Stimulated activated CD4-positive, alpha-beta T cell treated with anti-CD3 and anti-CD28 coated beads, Interleukin-15, amount 100 ng/mL, for 1 hour (primary cell): ENCODE measurements at places on chromosomes 4 and X.
A peak's percentile ranks its signal among the peaks of the same experiment; 100 is the strongest.

DNA sequence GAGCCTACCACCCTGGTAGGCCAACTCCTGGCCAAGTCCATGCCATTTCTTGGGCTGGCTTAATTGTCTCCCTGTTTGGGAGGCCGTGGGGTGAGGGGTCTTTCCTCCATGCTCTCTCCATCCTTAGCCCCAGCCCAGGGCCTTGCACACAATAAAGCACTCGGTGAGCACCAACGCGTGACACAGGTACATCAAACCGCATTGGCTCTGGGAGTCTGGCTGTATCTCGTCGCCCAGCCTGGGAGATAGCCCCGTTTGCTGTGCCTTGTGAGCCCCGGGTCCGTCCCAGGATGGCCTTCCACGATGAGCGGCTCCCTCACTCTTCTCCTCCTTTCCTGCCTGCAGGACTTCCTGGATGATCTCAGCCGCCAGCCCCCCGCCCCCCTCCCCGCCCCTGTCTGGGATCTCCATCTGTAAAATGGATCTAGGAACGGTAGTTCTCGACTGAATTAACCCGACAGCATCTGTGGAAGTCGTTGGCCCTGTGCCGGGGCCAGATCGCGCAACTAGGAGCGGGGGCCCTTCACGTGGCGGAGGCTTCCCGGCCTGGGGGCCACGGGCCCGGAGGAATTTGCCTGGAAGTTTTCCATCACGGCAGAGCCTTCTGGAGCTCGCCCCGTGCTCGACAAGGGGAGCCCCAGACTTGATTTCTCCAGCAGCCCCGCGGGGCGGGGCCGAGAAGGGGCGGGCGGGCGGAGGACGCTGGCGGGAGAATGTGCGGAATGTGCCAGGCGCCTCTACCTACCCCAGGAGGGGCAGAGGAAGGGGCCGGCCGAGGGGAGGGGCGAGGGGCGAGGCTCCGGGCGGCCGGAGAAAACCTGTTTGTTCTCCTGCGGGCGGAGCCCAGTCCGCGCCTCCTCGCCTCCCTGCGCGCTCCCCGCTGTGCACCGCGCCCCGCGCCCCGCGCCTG, at the start of gene ZNF185:
Gene ZNF185 (plus strand): TSS at position 846 of the 910 bp plus-strand sequence. CDS start 16,423 bp downstream, outside the sequence.
- DNase-seq: no peak

GRCh38 chrX:68693481-68694434, 46.3 kb downstream of the STARD8 start:
- DNase-seq: no peak

DNA sequence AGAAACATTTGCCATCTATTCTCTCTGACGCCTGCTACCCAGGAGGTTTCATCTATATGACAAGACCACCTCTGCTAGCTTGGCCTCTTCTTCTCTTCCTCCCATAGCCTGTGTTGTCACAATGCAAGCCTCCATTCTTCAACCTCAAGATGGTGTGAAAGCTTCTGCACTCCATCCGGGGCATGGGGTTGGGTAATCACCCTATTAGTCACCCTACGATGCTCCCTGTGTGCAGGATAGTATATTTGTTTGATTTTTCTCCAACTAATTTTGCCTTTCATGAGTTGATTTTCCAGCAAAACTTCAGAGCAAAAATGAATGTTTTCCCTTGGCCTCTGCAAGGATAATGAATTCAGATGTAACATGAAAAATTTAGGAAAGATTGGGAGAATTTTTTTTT, 128.0 kb upstream of the STS start:
- no peak for DNase-seq

DNA sequence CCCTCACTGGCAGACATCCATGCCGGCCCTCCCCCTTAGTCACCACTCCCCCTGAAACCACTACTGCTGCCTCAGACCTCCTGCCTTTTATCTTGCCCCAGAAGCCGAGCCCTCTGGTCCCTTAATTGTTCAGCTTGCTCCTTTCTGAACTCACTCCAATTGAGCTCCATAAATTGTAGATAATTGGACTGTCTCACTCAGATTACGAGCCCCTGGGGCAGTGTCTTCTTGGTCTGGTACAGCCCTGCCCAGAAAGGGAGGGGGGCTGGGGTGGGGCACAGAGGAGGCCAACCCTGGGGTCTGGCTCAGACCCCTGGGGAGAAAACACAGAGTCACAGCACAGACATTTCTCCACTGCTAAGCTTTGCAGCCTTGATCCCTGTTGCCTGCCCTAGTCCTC, 39.4 kb downstream of the NALF2 start:
- no peak for DNase-seq

DNA sequence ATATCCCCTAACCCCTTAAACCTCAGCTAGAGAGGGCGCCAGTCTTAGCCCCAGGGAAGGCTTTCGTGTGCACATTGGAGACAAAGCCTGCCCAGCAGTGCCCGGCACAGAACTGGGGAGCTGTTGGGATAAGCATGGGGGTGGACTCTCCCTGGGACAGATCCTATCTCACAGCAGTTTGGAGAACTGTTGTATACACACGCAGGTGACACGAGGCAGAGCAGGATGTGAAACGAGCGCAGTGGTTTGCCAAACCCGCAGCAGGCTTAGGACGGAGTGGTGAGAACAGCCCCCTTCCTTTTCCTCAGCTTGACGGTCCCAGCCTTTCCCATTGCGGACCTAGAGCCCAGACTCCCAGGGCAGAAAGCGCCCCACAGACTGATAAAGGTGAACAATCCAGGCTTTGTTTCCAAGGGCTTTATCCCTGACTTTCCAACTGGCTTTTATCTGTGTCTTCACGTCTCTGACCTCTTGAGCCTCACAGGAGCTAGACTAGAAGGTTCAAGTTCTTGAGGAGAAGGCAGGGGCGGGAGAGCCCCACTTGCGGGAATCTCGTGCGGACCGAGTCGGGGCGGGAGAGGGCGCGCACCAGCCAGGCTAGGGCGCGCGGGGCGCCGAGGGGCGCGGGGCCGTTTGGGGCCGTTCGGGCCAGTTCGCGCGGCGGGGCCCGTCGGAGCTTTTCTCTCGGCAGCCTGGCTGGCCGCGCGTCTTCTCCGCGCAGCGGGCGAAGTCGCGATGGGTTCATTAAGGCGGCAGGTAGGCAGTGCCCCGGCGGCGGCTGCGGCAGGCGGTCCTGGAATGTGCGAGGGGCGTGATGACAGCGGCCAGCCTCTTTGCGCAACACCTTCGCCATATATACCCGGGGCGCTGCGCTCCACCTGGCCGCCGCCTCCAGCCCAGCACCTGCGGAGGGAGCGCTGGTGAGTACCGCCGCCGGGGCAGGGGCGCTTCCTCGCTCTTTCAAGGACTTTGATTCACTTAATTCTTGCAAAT, at the start of gene SLC34A2:
Gene SLC34A2 (plus strand): TSS at position 881 of the 993 bp plus-strand sequence. CDS start 6,650 bp downstream, outside the sequence.
- DNase-seq: no peak

- DNase-seq: no peak
These were observed 159.6 kb upstream of the CTSO start for GRCh38 chr4:156113138-156113765.

GRCh38 chrX:135295238-135295943, 13.9 kb upstream of the ETDC start:
- DNase-seq: peak; percentile 13

DNA sequence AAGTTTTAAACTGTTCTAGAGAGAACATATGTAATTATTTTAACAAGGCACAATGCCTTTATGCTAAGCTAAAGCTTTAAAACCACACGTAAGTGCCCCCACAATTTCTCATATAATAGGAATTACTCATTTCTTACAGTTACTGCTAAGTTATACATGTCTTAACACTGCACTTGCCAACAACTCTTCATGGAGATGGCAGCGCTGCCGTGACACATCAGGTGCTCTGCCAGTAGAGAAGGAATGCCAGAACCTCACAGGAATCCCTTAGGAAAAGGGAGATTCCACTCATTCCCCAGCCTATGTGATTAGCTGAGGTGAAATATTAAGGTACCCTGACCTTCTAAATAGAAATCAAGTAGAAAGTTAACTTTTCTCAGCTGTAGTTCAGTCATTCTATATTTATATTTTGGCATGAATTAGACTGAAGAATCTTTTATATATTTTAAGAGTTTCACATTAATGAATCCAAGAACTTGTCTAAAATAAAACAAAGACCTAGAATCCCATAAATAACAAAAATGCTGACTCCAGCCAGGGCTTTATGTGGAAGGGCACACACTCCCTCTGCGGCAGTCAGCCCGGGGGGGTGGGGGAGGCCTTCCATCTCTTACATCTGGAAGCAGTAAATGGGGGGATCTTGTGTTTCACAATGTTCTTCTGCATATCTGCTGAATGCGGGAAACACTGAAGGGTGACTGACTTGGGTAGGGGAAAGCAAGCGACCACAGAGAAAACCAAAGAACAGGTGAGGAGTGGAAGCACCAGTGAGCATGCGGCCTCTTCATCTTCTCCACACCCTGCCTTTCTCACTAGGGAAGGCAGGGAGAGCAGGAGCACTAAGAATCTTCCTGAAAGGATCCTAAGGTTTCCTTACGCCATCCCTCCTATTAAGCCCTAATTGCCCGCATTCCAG, 23.7 kb downstream of the ACSL1 start:
- DNase-seq: no peak

GRCh38 chrX:9072281-9072680, 38.4 kb upstream of the FAM9B start:
- DNase-seq: no peak

DNA sequence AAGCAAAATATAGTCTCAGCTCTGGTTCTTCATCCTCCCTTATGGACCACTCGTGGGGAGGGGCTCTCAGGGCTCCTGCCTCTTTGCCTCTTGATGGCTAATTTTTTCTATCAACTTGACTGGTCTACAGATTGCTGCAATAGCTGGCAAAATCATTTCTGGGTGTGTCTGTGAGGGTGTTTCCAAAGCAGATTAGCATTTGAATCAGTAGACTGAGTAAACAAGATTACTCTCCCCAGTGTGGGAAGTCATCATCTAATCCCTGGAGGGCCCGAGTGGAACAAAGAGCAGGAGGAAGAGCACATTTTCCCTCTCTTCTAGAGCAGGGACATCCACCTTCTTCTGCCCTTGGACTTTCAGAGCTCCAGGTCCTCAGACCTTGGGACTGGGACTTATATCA, 153.5 kb downstream of the STK32B start:
- DNase-seq: no peak

DNA sequence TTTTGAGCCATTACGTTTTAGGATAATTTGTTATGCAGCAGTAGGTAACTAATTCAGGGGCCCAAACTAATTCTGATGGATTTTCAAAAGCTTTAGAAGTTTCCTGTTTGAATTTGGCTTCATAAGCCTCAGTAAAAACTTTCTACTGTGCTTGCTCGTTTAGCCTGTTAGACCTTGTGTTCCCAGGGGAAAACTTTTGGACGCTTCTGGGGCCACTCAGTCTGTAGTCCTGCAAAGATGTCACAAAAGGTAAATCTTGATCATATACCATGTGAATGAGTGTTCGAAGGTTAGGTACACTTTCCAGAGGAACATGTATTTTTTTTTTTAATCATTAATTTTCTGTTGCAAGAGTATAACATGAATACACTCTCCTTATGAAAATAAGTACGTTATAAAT, 70.7 kb downstream of the SUPT20HL2 start:
- DNase-seq: no peak

DNA sequence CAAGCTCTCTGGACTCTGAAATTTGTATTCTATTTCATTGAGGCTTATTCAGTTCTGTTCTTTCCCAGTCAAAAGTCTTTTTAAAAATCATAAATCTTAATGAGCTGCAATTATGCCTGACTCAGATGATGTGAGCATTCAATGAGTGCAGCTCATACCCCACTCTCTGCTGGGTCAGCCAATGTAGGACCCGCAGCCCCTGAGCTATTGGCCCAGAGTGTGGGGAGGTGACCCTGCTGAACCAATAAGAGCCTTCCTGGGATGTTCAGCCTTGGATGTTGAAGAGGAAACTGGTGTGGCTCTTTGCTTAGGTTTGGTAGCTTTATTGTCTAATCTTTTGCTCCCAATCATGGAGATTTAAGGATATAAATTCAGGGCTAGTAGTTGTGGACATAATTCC, 12.1 kb upstream of the TCEAL4 start:
- DNase-seq: no peak

- no peak for DNase-seq
These were observed 131.8 kb downstream of the OR13H1 start for GRCh38 chrX:131675596-131676194.

DNA sequence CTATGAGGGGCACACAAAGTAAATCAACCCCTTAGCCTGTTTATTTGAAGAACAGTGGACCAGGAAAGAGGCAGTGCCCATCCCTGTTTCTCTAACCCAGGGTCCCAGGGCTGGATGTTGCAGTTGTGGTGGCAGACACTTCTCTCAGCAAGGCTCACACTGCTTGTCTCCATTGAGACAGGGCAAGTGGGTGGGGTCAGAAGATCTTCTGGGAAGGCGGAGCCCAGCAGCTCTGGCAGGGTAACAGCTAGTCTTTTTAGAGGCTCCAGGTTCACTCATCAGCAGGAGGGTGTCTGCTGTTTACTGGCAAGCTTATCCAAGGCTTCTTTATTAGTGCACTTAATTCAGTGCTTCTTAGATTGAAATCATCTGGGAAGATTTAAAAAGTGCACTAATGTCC, 659.8 kb upstream of the DIPK2B start:
- DNase-seq: no peak

DNA sequence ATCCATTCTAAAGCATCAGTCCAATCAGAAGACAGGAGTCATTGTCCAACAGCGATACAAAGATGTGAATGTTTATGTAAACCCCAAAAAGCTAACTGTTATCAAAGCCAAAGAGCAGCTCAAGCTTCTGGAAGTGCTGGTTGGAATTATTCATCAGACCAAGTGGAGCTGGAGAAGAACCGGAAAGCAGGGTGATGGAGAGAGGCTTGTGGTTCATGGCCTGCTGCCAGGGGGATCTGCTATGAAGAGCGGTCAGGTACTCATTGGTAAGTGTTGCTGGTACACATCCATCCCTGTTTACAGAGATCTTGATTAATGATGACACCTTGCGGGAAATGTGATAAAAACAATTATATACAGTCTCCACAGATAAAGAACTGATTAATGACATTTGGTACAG, 11.0 kb downstream of the INTU start:
- no peak for DNase-seq

DNA sequence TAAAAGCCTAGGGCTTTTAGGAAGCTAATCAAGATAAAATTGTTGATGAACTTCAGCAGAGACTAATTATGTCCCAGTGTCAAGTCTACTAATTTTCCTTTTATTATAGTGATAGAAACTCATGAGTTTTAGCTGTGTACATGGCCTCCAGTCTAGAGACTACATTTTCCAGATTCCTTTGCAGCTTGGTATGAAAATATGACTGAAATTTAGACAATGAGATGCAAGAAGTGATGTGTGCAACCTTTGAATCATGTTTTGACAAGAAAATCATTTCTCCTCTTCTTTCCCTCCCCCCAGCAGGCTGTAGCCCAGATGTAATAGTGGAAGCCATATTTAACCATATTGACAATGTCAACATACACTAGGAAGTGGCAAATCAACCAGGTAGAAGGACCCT, 30.3 kb upstream of the IL13RA2 start:
- DNase-seq: no peak

DNA sequence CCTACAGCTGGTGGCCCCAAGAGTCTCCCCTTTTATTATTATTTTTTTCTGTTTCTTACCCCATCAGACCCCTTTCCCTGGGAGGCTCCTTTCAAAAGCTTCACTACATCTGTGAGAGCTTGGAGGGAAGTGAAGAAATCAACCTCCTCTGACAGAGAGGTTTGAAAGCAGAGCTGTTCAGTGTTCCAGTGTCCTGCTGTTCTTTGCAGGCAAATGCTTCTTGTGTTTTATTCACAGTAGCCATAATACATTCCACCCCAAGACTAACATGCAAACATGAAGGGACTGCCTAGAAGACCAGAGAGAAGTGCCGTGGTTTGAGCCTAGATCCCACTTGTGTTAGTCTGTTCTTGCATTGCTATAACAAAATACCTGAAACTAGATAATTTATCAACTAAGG, 192.1 kb downstream of the PTTG2 start:
- no peak for DNase-seq
